ENCODE measurements at places on chromosomes 6 and 20.

- no peak for DNase-seq
Measured at GRCh38 chr6:73367761-73368355, 1.8 kb downstream of the OOEP start.

DNA sequence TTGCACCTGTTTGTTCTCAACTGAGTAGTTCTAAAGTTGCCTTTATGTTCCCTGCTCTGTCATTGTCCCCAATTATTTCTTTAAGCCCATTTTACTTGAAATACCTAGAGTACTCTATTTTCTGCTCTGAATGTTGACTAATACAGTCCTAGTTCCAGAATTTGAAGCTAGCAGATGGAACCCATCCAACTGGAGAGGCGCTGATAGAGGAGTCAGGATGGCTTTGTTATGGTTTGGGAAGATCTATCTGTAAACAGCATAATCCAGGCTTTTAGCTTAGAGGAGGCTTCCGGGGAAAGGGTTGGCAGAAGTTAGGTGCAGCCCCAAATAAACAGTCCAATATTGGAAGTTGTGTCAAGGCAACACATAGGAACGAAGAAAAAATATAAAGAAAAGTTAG is 927.7 kb downstream of the TFAP2A start:
- DNase-seq, result no peak

DNA sequence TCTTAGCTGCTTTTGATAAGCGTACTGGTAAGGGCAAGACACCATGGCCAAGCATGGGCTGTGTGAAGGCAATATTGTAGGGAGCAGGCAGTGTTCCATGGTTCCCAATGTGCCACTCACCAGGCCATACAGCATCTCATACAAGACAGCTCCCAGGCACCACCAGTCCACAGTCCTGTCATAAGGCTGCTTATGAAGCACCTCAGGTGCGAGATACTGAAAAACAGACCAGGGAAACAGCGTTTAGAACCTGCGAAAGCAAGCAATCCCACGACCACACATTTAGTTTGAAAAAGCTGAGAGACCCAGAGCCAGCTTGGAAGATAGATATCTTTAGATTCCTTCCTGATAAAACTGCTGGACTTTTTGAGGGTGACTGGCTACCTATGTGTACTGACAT is 119.1 kb upstream of the SLC2A12 start:
- DNase-seq, result no peak

DNA sequence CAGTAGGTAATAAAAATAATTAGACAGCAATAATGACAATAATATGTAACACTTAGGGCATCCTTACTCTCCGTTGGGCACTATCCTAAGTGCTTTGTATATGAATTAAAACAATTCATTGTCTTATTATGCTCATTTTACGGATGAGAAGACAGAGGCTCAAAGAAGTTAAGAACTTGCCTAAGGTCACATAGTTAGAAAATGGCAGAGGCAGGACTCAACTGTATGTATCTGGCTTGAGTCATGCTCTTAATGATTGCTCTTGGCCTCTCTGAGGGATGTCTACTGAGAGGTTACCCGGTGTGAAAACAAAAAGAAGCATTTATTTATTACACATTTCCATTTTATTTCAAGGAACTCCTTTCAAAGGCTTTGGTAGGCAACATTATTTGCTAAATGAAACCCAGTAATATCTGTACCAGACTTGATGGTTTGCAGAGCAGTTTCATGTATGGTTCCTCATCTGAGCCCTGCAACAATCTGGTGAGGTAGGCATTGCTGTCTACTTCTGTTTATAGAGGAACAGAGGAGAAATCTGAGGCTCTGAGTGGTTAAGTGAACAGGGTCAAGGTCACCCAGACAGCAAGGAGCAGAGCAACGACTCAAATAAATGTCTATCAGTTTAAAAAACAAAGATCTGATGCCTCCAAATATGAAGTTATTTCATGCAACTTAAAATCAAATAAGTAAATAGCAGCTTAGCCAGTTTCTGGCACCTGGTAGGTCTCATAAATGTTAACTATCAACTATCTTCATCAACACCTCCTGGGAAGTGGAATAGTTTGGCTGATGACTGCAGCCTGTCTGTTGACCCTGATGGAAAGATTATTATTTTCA is 4.2 kb upstream of the PARD6B start:
- DNase-seq, result no peak

DNA sequence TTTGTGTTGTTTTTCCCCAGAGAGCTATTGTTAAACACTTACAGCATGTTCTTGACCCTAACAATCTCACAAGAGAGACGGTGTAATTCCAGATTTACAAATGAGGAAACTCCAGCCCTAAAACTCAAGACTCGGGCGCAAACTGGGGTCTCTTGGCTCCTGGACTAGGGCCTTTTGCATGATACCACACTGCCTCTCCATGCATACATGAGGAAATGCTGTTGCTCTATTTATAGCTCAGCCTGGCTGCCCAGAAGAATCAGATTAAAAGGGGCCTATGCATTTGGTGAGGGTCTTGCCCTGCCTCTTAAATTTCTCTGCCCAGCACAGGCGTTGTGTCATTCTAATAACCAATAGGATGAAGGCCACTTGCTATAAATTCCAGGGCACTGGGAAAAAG is 30.5 kb upstream of the SNRPB2 start:
- DNase-seq, result no peak

- DNase-seq, result no peak
Measured at GRCh38 chr6:169243186-169243585, 10.5 kb downstream of the THBS2 start.

GRCh38 chr6:80472271-80472670 is 365.8 kb downstream of the BCKDHB start:
- DNase-seq, result no peak

GRCh38 chr20:31835554-31835953 is 9.8 kb downstream of the FOXS1 start:
- DNase-seq, result no peak

DNA sequence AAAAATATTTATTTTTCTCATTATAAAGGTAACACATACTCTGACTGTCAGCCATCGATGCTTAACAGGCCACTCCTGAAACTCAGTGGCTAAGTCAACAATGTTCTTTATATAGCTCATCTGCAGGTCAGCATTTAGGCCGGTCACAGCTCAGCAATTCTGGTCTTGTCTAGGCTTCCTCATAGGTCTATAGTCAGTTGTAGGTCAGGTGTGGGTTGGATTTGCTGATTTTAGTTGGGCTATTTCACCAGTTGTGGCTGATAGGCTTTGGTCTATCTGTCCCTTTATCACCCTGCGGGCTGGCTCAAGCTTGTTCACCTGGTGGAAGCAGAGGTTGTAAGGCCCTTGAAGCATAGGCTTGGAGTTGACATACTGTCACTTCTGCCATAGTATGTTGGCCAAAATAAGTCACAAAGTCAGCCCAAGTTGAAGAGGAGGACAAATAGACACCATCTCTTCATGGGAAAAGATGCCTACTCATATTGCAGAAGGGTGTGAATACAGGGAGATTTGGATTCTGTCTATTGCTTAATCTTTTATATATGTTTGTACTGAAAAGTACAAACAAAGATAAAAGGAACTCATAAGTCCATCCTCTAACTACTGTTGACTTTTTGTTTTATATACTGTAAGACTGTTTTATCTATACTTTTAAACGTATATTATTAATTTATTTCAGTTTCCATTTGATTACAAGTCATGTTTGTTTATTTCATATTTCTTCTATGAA is 75.0 kb downstream of the BCKDHB start:
- no peak for DNase-seq

DNA sequence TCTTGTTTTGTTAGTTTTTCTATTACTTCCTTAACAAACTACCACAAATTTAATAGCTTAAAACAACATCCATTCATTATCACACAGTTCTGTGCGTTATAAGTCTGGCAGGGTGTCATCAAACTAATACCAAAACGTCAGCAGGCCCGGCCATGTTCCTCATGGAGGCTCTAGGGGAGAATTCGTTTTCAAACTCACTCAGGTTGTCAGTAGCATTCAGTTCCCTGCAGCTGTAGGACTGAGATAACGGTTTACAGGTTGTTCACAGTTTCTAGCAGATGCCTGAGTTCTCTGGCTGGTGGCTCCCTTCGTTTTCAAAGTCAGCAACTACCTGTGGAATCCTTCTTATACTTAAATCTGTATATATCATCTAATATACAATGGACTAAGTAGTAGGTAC is 72.5 kb upstream of the PRSS16 start:
- no peak for DNase-seq

- no peak for DNase-seq
Measured at GRCh38 chr6:88749849-88750248, 213.6 kb downstream of the RNGTT start.

- no peak for DNase-seq
Measured at GRCh38 chr6:6412700-6413099, 92.2 kb upstream of the F13A1 start.

GRCh38 chr6:93420163-93420795 is 920 bp upstream of the EPHA7 start:
- DNase-seq, result no peak
